ENCODE measurements at places on chromosomes 2 and 18. TPM values are rescaled to one million over a fixed set of nuclear protein-coding genes. Genes with fewer than 3 reads are reported as not detected.
A peak's percentile ranks its signal among the peaks of the same experiment; 100 is the strongest.

The SCG2 gene
- 0.31 TPM for total RNA-seq

The CFAP65 gene
- 0.23 TPM for total RNA-seq

GRCh38 chr18:35581898-35582641, 530 bp downstream of the GALNT1 start:
- peaks cover 8% of the 10 kb centered on the region for H3K36me3 ChIP-seq
- peak; percentile 50 for DNase-seq
- peak overlapping the region; percentile 96 for H3K4me3 ChIP-seq

DNA sequence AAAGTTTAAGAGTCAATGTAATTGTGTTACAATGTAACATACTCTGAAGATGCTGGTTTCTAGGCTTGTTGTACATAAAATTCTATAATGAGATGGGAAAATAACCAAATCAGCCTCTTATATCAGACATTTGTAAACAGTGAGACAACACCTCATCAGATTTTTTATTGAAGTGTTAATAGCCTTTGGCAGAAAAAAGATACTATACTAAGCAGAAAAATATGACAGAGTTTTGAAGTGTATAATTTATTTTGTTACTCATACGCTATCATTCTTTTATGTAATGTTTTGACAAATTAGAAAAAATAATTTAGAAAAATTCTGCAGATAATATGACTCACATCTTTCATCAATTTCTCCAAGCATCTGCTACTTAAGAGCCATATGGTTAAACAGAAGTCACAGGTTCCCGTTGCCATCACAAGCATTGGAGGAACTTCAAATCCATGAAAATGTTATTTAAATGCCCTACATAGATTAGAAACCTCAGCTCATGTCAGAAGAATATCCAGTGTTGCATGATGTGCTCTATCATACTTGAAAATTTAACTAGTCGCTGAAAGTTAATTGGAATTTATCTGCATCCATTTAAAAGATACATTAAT, 535.4 kb downstream of the LRP1B start:
- no peaks in the 10 kb centered on the region for H3K36me3 ChIP-seq
- H3K4me3 ChIP-seq = no peak overlapping the region
- H3K27ac ChIP-seq = no peak overlapping the region
- H3K4me1 ChIP-seq = no peaks in the 10 kb centered on the region
- H3K27me3 ChIP-seq = no peaks in the 10 kb centered on the region

DNA sequence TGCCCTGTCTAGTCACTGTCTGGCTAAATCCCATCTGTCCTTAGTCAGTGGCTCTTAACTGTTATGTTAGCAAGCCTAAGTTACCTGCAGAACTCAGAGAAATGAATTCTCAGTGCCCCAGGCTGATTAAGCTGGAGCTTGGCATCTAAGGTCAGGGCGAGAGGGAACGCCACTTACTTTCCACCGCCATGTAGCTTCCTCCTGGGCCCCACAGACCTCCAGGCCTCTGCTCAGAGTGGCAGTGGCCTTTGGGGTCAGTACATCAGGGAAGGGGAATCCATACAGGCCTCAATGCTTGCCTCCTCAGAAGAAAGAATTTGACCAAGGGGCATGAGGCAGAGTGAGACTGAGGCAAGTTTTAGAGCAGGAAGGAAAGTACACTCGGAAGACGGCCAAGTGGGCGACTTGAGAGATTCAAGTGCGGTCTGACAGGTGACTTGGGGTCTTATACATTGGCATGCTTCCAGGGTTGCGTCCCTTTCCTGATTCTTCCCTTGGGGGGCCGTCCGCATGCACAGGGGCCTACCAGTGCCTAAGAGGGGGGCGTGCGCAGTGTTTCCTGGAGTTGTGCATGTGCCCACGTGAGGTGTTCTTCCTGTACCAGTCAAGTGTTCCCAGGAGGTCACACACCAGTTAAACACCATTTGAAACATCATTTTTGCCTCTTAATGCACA, 64.1 kb downstream of the EMILIN2 start:
- no peak overlapping the region for H3K27ac ChIP-seq
- H3K4me1 ChIP-seq = peaks cover 12% of the 10 kb centered on the region
- H3K36me3 ChIP-seq = no peaks in the 10 kb centered on the region
- peaks cover 8% of the 10 kb centered on the region for H3K27me3 ChIP-seq
- H3K4me3 ChIP-seq = no peak overlapping the region

DNA sequence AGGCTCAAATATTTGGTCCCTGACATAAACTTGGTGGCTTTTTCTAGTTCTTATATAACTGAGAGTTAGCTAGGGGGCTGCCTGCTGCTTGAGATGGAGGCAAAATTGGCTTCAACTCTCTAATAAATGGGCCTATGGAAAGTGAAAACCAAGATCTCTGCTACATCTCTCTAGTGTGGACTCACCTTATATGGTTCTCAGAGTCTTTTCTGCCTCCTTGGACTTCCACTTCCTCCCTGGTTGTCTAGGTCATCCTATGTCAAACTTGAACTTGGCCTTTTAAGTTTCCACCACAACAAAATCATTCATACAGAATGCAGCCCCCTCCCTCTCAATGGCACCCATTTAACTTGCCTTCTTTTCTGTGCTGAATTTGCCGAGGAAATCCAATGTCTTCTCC, 23.9 kb upstream of the ARHGAP25 start:
- H3K4me1 ChIP-seq = no peaks in the 10 kb centered on the region
- no peak overlapping the region for H3K4me3 ChIP-seq
- no peak overlapping the region for H3K27ac ChIP-seq
- H3K27me3 ChIP-seq = no peaks in the 10 kb centered on the region
- no peaks in the 10 kb centered on the region for H3K36me3 ChIP-seq
- DNase-seq = no peak

DNA sequence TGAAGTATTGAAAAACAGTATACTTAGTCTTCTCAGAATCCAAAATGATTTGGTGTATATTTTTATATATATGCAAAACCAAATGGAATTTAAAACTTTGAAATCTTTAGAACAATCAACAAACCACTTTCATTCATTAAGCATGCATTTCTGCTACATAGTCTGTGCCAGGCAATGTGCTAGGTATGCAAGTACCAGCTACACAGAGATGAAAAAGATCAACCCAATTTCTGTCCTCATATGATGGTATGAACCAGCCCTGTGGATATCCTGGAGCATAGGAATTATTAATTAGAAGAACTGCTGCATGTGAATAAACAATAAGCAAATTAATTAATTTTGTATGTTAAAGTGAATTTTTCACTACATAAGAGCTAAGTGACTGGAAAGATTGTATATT, 51.2 kb upstream of the RTN4 start:
- no peak overlapping the region for H3K4me3 ChIP-seq
- no peak overlapping the region for H3K27ac ChIP-seq
- no peaks in the 10 kb centered on the region for H3K36me3 ChIP-seq
- H3K27me3 ChIP-seq = no peaks in the 10 kb centered on the region

GRCh38 chr2:239588451-239589269, 187.8 kb upstream of the HDAC4 start:
- no peaks in the 10 kb centered on the region for H3K27me3 ChIP-seq
- H3K27ac ChIP-seq = no peak overlapping the region
- H3K4me3 ChIP-seq = no peak overlapping the region
- no peaks in the 10 kb centered on the region for H3K4me1 ChIP-seq
- no peaks in the 10 kb centered on the region for H3K36me3 ChIP-seq

- H3K4me3 ChIP-seq = no peak overlapping the region
- H3K27me3 ChIP-seq = no peaks in the 10 kb centered on the region
- DNase-seq = no peak
- no peak overlapping the region for H3K27ac ChIP-seq
- peaks cover 21% of the 10 kb centered on the region for H3K4me1 ChIP-seq
- no peaks in the 10 kb centered on the region for H3K36me3 ChIP-seq
Measured at GRCh38 chr2:221600388-221600787, 28.3 kb upstream of the EPHA4 start.

Measured in GM23338 (cell line).